ENCODE measurements at places on chromosomes 3 and 15.

- no peak for DNase-seq
These were observed 27.1 kb upstream of the SEMA3F start for GRCh38 chr3:50128001-50128400.

DNA sequence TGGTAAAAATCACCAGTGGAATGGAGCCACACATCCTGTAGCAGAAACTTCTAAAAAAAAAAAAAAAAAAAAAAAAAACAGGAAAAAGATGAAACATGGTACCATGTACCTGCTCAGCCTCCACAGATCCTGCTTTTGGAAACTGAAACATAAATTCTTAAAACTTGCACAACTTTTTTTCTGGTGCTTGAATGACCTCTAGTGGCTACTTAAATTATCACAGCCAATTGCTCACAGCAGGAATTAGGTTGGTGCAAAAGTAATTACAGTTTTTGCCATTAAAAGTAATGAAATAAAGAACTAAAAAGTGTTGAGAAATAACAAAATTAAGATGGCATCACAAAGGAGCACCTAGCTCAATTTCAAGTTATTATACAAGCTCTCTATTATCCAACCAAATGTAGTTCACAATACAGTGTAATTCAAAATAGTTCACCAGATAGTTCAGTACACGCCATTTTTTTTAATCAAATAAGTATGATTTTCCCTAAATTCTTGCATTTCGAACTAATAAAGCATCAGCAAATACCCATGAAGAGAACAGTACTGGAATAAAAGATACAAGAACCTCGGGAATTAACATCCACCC lies 80.6 kb downstream of the ULK4 start:
- DNase-seq = peak; percentile 51

DNA sequence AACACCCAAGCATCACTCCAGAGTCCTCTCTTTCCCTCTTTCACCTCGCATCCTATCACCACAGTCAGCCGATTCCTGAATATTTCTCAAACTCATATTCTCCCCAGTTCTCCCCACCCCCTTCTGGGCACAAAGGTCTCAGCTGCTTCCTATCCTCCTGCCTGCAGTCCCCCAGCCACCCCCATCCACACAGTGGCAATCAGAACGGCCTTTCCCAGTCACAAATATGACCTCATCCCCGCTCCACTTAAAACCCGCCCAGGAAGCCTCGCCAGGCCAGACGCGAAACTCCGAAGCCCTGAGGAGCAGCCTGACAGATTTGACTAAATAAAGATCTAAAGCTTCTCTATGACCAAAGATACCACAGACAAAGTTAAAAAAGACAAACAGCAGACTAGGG lies 49.9 kb upstream of the LINGO1 start:
- no peak for DNase-seq

DNA sequence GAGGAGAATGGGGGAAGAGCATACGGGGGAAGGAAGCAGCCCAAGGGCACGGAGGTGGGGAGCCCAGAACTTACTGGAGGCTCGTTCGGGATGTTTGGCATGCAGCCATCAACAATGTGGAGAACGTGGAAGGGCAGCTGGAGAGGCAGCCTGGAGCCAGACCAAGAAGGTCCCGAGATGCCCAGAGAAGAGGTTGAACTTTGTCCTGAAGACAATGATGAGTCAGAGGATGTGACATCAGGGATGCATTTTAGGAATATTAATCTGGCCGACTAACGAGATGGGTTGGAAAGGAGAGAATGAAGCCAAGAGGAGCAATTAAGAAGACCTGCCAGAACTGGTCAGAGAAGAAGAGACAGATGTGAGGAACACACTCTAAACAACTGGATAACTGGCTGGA lies 98.2 kb downstream of the SRGAP3 start:
- peak; percentile 88 for DNase-seq

DNA sequence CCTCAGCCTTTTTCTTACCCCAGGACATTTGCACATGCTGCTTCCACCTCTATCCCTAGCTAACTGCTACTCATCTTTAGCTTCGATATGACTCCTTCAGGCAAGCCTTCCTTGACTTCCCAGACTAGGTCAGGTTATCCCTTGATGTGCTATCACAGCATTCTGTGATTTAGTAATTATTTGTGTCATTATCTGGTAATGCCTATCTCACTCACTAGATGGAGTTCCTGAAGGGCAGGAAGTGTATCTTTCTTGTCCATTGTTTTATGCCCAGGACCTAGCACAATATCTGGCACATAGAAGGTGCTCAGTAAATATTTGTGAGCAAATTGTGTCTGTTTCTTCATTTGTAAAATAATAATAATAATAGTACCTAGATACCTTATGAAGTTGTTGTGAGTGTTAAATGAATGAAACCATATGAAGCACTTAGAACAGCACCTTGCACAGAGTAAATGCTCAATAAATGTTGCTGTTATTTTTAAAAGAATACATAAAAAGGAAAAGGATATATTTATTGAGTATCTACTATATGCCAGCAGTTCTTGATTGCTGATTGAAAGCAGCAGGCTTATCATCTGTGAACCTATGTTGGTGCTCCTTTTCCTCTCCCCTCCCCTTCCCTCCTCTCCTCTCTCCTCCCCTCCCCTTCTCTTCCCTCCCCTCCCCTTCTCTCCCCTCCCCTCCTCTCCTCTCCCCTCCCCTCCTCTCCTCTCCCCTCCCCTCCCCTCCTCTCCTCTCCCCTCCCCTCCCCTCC lies 31.5 kb downstream of the SQOR start:
- no peak for DNase-seq

DNA sequence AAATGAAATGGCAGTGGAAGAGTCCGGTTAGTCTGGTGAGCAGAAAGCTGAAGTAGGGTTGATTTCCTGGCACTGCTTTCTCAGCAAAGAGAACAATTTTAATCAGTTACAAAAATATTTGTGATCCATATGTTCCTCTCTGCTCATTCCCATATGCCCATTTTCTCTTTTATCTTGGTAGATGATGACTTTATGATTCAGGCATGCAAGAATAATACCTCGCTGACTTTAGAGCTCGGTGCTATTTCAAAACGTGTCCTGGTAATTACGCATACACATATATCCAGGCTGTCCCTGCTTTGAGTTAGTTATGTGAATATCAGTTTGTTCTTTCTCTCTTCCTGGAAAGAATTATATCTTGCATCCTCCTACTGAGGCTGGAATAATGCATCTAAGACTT lies 38.5 kb downstream of the ARPP21 start:
- no peak for DNase-seq

DNA sequence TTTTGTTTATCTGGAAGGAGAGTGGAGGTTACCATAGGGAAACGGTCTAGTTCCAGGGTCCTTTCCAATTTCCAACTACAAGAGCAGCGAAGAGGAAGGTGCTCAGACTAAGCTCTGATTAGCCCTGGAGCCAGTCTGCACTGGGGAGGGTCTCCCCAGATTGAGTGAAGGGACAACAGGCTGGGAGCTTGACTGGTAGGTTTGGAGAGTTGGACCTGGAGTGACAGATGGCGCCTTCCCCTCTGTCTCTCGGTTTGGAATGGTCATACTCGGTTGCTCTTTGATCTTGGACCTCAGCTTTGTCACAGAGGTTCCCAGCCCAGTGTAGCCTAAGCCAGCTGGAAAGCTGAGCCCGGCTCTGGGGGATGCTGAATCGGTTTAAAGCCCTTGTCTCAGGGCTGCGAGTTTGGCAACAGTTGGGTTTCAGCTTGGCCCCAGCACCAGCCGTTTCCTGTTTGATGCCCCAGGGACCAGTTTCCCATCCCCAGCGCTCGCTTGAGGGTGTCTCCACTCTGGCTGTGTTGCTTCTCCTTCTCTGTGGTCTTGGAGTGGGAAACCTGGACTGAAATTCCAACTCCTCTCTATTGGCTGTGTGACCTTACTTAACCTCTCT lies 53.1 kb upstream of the ULK4 start:
- no peak for DNase-seq

DNA sequence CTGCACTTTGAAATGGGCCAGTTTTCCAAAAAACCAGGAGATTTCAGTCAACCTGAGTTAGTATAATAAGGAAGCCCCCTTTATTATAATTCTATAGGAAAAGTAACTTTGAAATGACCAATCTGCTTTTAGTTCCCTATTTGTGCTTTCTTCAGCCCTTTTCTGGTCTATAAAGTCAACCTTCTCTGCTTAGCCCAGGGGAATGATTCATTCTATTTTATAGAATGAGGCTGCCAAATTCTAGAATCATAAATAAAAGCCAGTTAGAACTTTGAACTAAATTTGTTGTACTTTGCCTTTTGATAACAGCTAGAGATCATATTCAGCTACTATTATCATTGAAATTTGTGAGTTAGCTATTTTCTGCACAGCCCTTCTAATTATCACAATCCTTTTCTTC lies 24.7 kb downstream of the CIP2A start:
- DNase-seq = no peak

DNA sequence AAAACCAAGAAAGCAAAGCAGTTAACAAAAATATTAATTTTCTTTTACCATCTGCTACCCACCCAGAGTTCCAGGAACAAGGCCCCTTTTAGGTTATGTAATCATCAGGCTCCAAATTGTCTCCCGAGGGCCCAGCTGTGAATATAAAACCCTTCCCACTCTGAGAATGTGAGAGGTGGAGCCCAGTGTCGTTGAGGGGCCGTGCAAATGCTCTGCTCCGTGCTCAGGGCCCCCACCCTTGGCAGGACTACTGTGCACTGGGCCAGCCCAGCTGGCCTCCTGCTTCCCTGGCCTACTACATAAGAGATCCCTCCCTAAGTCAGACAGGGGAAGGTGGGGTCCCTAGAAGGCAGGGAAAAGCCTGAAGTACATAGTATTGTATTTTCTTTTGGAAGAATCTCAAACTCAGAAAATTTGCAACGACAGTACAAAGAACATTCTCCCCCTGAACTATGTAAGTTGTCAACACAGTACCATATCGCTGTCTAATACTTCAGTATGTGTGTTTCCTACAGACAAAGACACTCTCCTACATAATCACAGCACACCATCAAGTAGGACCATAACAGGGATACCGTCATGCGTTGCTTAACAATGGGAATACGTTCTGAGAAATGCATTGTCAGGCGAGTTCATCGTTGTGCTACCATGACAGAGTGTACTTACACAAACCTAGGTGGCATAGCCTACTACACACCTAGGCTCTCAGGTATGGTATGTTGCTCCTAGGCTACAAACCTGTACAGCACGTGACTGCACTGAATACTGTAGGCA lies 4.4 kb upstream of the CLEC3B start:
- no peak for DNase-seq

GRCh38 chr3:132543011-132543739 lies 53.9 kb upstream of the ACKR4 start:
- peak; percentile 67 for DNase-seq

- peak; percentile 49 for DNase-seq
These were observed 252.4 kb downstream of the FHIT start for GRCh38 chr3:60998858-60999257.

- peak; percentile 24 for DNase-seq
These were observed 985 bp downstream of the VPS13C start for GRCh38 chr15:62059108-62059815.

GRCh38 chr3:50573566-50574443 lies 4.5 kb downstream of the HEMK1 start:
- DNase-seq = no peak

DNA sequence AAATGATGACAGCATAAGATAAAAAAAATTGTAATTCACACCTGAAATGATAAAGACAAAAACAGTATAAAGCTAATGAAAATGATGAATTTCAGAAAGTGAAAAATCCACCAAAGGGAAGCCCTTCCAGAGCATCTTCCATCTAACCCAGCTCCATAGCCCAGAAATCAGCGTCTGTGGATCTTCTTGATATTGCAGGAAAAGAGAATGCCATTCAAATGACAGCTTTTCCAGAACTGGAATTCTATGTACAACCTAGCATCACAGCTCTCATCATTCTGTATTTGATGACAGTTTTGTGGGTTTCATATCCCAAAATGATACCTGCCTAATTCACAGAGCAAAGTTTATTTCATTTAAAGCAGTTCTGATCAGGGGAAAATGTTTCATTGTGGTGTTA lies 267.3 kb downstream of the FHIT start:
- DNase-seq = no peak

DNA sequence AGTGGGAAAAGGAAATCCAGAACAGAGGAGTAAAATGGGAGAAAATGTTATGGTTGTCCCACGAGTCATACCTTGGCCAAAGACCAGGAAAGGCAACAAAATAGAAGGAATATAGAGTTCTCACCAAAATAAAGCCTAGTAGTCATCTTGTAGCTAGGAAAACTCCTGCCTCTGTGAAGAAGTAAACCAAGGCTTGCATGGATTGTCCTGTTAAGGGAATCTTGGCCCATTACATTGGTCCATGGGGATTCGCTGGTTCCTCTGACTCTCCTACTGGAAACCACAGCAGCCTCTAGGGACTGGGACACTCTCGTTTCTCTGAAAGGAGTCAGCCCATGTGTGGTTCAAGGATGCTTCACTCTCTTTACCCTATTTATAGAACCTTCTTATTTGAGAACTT lies 62.9 kb upstream of the FNDC3B start:
- DNase-seq = peak; percentile 33

DNA sequence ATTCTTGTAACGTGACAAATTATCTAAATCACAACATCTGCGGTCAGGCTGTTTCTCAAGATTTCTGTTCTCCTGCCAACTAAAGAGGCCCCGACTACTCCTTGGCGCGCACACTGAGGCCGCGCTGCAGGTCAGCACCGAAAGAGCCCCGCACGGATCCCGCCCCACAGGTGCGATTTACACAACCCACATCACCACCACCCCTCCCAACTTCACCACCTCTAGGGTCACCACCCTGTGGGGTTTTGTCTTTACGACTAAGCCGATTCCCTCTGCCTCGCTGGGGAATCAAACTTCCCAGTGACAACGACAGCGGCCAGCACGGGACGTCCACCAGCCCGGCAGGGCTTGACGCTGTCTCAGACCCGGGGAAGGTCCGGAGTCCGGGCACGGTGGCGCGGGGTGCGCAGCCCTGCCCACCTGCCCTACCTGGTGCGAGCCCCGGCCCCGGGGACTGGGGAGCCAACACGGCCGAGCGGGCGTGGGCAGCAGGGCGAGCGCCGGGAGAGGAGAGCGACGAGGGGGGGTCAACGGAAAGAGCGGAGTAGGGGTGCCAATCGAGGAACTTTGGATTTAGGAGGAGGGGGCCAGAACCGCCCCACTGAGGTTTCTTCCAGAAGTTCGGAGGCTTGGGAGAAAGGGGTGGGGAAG lies 764 bp downstream of the UACA start:
- DNase-seq = peak; percentile 75

GRCh38 chr3:53084310-53085001 lies 38.6 kb upstream of the SFMBT1 start:
- DNase-seq = no peak

- DNase-seq = peak; percentile 72
These were observed 521.9 kb upstream of the RGMA start for GRCh38 chr15:93610944-93611343.

Data from MCF 10A (cell line).